ENCODE measurements at places on chromosomes 11 and 22. TPM values are rescaled to one million over a fixed set of nuclear protein-coding genes. Genes with fewer than 3 reads are reported as not detected.

The ATP6V1E1 gene
- polyA plus RNA-seq, result 83.3 TPM

The FIBP gene
- polyA plus RNA-seq, result 176 TPM

The B4GALNT4 gene
- polyA plus RNA-seq, result not detected

The TUBA8 gene
- polyA plus RNA-seq, result 30.3 TPM

The ARHGAP32 gene
- polyA plus RNA-seq, result 0.03 TPM

GRCh38 chr11:643366-643765 is 6.3 kb downstream of the DRD4 start:
- DNase-seq, result no peak

- no peak for DNase-seq
These were observed 84.6 kb upstream of the GUCY1A2 start for GRCh38 chr11:107102692-107103477.

DNA sequence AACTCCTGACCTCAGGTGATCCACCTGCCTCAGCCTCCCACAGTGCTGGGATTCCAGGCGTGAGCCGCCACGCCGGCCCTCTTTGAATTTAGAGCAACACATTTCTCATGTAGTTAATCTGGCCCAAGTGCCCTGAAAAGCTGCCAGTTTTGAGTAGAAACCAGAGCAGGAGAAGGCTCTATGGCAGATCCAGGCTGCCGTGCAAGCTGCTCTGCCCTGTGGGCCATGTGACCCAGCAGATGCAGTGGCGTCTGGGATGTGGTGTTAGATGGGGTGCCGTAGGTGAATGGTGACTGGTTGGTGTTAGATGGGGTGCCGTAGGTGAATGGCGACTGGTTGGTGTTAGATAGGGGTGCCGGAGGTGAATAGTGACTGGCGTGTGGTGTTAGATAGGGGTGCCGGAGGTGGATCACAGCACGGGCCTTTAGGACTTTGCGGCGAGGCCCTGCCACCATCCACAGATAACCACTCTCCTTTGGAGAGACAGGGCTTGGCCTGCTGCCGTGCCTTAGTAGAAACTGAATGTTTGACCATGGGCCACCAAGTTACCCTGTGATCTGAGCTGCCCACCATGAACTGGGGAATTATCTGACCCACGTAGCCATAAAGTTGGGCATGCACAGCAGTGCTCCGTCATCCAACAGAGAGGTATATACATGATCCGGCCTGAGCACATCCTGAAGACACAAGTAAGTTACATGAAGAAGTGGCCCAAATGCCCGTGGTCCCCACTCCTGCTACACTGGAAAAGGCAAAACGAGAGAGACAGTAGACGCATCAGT is 32.7 kb downstream of the ASCL2 start:
- DNase-seq, result no peak

- no peak for DNase-seq
These were observed 33.7 kb downstream of the BTBD10 start for GRCh38 chr11:13429288-13429687.

DNA sequence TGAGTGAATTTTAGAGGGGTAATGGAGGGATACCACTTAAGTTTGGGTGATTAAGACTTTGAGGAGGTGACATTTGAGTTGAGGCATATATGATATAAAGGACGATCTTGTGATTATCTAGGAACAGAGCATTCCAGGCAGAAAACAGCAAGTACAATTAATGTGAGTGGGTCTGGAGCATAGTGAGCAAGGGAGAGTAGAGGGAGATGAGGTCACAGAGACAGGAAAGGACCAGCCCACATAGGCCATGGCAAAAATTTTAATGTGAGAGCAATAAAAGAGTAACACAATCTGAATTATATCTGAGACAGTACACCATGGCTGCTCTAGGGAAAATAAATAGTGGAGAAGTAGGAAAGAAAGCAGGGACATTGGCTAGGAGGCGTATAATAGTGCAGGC is 14.5 kb upstream of the HSPA8 start:
- no peak for DNase-seq

GRCh38 chr22:39237318-39238100 is 7.3 kb downstream of the PDGFB start:
- DNase-seq, result no peak

- no peak for DNase-seq
These were observed 88.5 kb downstream of the TENM4 start for GRCh38 chr11:79352349-79352703.
